ENCODE measurements at places on chromosomes 2 and 18. TPM values are rescaled to one million over a fixed set of nuclear protein-coding genes. Genes with fewer than 3 reads are reported as not detected.
A peak's percentile ranks its signal among the peaks of the same experiment; 100 is the strongest.

The WDR35 gene
- 4.7 TPM for total RNA-seq

The ANKRD30B gene
- total RNA-seq, result not detected

The TBR1 gene
- total RNA-seq, result 0.02 TPM

The CACNB4 gene
- 0.56 TPM for total RNA-seq

The PROM2 gene
- total RNA-seq, result 0.39 TPM

The SIGLEC15 gene
- not detected for total RNA-seq

GRCh38 chr2:190574169-190574568 lies 39.6 kb upstream of the NEMP2 start:
- no peaks in the 10 kb centered on the region for H3K27me3 ChIP-seq
- no peak for DNase-seq
- no peak overlapping the region for H3K4me3 ChIP-seq

- no peaks in the 10 kb centered on the region for H3K27me3 ChIP-seq
- peaks cover 32% of the 10 kb centered on the region for H3K36me3 ChIP-seq
- peak; percentile 64 for DNase-seq
- H3K4me3 ChIP-seq, result peak overlapping the region; percentile 78
These were observed 16.6 kb downstream of the MALT1 start for GRCh38 chr18:58687871-58688308.

DNA sequence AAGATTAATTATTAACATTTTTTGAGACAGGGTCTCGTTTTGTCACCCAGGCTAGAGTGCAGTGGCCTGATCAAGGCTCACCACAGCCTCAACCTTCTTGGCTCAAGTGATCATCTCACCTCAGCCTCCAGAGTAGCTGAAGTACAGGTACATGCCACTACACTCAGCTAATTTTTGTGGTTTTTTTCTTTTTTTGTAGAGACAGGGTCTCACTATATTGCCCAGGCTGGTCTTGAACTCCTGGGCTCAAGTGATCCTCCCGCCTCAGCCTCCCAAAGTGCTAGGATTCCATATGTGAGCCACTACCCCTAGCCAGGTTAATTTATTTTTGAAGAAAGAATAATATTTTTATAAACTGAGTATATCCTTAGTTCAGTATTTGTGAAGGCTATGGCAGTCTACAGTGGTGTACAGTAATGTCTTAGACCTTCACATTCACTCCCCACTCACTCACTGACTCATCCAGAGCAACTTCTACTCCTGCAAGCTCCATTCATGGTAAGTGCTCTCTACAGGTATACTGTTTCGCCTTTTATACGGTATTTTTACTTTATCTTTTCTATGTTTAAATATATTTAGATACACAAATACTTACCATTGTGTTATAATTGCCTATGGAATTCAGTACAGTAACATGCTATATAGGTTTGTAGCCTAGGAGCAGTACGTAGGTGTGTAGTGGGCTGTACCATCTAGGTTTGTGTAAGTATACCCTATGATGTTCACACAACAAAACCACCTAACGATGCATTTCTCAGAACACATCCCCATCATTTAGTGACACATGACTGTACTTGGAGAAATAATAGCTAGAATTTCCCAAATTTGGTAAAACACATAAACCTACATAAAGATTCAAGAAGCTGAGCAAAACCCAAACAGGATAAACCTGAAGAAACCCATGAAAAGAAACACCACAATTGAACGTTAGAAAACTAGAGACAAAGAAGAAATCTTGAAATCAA lies 38.6 kb downstream of the MGAT4A start:
- H3K27ac ChIP-seq, result peak overlapping the region; percentile 92
- peaks cover 86% of the 10 kb centered on the region for H3K4me1 ChIP-seq
- no peaks in the 10 kb centered on the region for H3K27me3 ChIP-seq

DNA sequence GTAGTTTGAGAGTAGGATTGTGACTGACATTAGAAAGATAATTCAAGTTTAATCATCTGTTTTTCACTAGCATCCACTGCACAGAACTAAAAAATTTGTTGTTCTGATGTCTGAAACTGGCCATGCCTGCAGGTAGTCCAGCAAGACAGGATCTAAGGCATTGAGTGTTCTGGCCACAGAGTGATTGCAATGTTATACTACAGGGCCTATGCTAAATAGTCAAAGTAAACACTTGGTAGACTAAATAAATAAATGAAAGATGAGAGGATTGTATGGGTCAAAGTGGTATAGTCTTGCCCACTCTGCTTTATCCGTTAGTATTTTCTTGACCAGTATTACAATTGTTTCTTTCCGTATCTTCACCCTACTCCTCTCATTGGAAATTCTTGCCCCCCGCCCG lies 27.6 kb upstream of the FANCL start:
- no peak overlapping the region for H3K4me3 ChIP-seq
- DNase-seq, result no peak
- H3K27ac ChIP-seq, result no peak overlapping the region

- no peak for DNase-seq
- peak overlapping the region; percentile 95 for H3K4me3 ChIP-seq
- peaks cover 12% of the 10 kb centered on the region for H3K36me3 ChIP-seq
- peak overlapping the region; percentile 96 for H3K27ac ChIP-seq
These were observed 1.5 kb upstream of the OSGEPL1 start for GRCh38 chr2:189763908-189764661.

GRCh38 chr18:40577239-40577980 lies 1377.6 kb upstream of the PIK3C3 start:
- H3K27ac ChIP-seq, result no peak overlapping the region
- no peaks in the 10 kb centered on the region for H3K4me1 ChIP-seq
- no peak for DNase-seq
- H3K4me3 ChIP-seq, result no peak overlapping the region
- H3K27me3 ChIP-seq, result no peaks in the 10 kb centered on the region

DNA sequence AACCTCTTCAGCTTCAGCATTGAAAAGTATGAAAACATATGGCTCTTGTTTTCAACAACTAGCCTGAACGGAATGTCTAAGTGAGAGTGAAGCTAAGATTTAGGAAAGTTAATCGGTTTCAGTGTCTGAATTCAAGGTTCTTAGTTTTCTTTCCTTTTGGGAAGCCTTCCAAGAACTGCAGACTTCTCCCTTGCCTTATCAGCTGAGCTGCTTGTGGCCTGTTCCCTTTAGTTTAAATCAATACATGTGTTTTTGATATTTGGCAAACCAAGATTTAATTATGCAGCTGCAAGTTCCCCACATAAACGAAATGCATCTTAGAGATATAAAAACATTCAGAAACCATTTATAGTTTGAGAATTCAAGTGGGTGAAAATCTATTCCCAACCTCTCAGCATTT lies 274.3 kb upstream of the NRP2 start:
- peaks cover 5% of the 10 kb centered on the region for H3K4me1 ChIP-seq
- H3K4me3 ChIP-seq, result no peak overlapping the region
- no peak for DNase-seq
- no peak overlapping the region for H3K27ac ChIP-seq

All from activated T-cell treated with anti-CD3 and anti-CD28 coated beads, Interleukin-2, amount 50 U/mL, for 72 hours (primary cell).